ENCODE measurements at places on chromosomes 2 and 18.

GRCh38 chr2:42191285-42192009 is 22.3 kb downstream of the EML4 start:
- DNase-seq: no peak

DNA sequence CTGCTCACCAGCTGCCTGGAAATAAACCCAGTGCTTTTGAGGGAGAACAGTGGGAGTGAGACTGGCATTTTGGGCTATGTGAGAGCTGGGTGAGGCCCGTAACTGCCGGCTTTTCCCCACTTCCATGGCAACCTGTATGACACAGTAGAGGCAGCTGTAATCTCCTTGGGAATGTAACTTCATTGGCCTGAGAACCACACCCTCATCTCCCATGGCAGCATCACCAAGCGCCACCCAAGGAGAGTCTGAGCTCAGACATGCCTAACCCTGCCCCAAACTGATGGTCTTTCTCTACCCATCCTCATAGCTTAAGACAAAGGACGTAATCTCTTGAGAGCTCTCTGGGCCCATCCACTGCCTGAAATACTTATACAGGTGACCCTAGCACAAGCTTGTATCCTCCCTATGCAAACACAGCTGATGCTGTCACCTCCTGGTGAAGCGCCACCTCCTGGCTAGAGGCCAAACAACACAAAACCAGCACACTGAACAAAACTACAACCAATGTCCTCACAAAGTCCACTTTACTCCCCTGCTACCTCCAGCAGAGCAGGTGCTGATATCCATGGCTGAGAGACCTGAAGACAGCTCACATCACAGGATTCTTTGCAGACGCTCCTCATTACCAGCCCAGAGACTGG is 763.4 kb upstream of the NRXN1 start:
- no peak for DNase-seq

DNA sequence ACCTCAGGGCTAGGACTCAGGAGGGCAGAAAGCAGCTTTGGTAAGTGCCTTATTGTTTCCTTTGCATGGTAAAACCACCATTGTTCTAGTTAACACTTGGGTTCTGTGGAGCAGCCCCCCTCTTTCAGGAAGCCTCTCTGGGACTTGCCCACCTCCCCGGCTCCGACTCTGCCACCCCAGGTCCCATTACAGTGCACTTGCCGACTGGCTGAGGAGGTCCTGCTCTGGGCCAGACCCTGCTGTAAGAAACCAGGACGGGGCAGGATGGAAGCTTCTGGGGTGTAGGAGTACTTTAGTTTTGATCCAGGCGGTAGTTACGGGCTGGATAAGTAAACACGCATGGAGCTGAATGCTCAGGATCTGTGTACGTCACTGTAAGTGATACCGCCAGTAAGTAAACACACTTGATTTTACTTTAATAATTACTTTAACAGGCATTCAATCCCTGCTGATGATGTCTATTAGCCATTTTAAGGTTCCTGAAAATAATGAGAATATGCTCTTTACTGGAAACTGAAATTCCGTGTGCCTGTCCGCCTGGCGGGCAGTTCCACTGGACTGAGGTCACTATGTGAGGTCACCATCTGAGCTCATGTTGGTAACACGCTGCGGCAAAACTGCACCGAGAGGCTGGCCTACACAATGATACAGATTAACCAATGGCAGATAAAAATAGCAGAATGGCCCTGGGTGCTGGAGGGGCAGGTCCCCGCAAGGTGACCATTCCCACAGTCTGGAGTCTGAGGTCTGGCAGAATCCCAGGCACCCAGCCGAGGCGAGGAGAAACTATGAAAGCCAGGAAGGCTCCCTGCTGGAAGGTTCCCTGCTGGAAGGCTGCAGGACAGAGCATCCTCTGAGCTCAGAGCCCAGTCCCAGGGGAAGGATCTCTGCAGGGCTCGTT is 25.2 kb downstream of the HS1BP3 start:
- DNase-seq: no peak

- no peak for DNase-seq
Observed at GRCh38 chr2:236873636-236874035, 212.1 kb upstream of the COPS8 start.

GRCh38 chr18:50079571-50080295 is 115.2 kb downstream of the MYO5B start:
- DNase-seq: no peak

Measured in fibroblast of upper back skin (primary cell).